ENCODE measurements at places on chromosomes 7 and 10.

- no peak for DNase-seq
These were observed 382 bp upstream of the MBLAC1 start for GRCh38 chr7:100126239-100126930.

DNA sequence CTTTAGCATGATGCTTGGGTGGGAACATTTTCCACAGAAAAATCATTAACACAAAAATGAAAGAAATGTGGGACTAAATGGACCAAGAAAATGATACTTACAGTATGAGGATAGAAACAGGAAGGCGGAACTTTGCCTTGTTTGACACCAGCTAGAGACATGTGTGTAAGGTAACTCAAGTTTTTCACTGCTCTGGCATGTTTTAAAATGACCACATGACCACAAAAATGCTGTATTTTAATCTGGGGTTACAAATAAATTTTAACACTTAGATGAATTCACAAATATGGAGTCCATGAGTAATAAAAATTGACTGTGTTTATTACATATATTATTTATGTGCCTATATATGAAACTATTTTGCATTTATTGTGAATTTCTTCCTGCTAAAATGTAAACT, 100.9 kb upstream of the PHYHIPL start:
- no peak for DNase-seq

DNA sequence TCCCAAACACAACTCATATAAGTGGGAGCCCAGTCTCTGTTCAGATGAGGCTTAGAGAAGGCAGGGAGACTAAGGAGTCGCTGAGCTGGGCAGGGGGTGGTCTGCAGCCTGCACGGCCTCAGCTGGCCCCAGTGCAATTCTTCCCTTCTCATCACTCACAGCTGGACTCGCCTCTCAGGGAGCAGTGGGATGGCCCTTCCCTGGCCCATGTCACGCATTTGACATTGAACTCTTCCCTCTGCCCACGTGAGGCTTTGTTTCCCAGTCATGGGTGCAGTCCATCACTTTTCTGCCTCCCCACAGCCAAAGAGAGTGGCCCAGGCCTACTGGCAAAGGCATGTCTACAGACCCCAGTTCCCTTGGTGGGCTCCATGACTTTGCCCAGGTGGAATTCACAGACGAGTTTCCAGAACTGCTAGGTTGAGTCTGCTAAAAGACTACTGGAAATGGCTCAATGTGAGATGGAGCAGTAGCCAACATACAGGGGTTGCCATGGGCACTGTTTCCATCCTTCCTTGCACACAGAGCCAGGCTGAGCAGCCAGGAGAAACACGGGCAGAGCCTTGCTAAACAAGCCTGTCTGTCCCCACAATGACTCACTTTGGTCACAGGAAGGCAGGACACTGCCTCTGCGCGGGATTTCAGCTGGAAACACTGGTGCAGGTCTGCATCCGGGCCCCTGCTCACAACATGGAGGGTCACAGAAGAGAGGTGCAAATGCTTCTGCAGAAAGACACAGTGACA, 90.1 kb downstream of the OAT start:
- DNase-seq: no peak

GRCh38 chr10:5741276-5741675, 56.6 kb downstream of the TASOR2 start:
- no peak for DNase-seq

GRCh38 chr7:100088621-100089457, at the start of gene COPS6:
Gene COPS6 (plus strand): TSS chr7:100088969. CDS start chr7:100088991, 22 bp downstream.
- peak; percentile 92 for DNase-seq

GRCh38 chr10:62098278-62099121, 170.1 kb downstream of the RTKN2 start:
- no peak for DNase-seq

DNA sequence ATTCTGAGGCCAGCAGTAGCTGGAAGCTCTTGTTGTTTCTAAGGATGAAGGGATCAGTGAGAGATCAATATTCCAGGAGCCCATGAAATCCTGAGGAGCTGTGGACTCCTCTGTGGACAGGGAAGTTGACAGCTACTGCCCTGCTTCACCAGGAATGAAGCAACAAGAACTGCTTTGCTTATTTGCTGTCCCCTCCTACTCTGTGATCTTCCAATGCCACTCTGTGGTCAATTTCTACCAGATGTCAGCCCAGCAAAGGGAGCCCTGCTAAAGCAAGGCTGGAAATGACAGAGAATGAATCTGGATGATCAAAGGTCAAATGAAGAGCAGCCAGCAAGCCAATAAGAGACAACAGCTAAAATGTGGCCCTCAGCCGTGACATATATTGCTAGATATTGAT, 227.5 kb upstream of the CHRM2 start:
- DNase-seq: no peak

- DNase-seq: no peak
These were observed 199.5 kb downstream of the SH2D4B start for GRCh38 chr10:80737209-80737608.

DNA sequence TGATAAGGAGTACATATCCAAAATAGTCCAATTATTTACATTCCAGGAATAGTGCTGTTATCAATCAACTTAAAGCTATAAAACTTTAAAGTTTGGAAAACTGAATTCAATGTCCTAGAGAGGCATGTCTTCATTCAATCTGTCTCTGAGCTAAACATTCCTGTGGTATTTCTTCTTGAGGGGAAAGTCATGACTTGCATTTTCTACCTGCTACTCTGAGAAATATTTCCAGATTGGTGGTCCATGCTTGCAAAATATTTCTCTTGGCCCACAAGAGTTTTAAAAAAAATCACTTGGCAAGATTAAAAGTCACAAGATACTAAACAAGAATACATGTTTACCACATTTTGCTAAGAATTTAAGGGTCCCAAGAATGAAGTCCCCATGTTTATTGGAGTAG, 63.6 kb upstream of the HGF start:
- DNase-seq: no peak

- DNase-seq: no peak
These were observed 8.9 kb upstream of the DYNC2I1 start for GRCh38 chr7:158847451-158847866.

DNA sequence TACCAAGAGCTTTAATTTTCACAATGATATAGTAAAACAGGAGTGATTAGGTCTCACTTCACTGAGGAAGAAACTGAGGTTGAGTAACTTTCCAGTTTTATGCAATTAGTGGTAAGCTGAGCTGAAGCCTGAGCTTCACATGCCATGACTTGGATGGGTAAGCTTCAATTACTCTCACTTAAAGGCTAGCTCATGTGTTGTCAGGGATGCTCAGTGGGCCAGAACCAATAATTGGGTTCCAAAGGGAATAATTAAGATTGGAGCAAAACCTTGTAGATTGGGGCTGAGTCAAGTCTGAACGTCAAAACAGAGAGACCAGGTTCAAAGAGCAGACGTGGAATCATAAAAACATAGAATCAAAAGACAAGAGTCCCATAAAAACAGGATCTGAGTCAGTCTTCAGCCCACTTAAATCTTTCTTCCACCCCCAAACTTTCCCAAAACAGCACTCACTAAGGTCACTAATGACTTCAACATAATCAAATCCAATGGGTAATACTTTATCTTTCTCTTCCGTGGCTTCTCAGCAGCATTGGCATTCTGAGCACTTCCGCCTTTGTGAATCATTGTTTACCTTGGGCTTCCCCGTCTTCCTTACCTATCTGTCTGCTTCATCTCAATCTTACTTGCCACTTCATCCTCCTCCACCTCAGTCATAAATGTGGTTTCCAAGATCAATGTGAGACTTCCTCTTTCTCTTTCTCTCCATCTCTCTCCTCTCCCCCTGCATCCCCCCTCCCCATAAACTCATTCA, 23.0 kb upstream of the EGFR start:
- DNase-seq: no peak

DNA sequence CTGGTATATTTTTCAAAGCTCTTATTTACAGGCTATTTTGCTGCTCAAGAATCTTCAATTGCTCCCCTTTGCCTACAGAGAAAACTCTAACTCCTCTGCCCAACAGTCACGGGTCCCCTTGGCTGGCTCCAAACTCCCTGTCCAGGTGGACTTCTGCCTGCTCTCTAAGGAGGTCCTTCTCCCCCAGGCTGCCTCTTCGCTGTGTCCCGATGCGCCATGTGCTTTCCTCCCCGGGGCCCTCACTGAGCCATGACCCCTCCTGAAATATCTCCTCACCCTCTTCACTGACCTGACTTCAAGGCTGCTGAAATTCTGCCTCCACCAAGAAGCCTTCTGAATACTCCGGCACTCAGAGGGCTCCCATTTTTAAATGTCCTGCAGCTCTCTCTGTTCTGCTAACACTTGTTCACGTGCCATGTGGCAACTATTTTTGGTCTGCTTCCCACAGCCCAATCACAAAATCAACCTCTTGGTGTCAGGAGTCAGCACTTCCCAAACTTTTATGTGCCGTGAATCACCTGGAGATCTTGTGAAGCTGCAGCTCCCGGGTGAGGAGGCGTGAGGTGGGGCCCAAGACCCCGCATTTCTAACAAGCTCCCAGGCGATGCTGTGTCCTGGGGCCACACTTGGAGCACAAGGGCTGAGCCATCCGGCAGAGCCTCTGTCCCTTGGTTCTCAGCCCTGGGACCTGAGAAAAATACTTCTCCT, 85.7 kb upstream of the COL13A1 start:
- DNase-seq: no peak

- DNase-seq: peak; percentile 86
These were observed 55.0 kb downstream of the LRRC4 start for GRCh38 chr7:127976056-127976737.

DNA sequence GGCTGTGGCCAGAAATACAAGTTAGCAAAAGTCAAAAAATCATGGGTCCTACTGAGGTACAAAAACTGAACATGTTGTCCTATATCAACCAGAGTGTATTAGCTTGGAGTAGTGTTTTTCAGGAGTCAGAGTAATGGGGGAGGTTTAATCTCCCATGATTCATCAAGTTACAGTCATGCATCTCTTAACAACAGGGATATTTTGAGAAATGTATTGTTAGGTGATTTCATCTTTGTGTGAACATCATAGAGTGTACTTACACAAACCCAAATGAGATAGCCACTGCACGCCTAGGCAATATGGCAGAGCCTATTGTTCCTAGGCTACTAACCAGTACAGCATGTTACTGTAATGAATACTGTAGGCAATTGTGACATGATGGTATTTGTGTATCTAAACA, 14.9 kb upstream of the TES start:
- no peak for DNase-seq

DNA sequence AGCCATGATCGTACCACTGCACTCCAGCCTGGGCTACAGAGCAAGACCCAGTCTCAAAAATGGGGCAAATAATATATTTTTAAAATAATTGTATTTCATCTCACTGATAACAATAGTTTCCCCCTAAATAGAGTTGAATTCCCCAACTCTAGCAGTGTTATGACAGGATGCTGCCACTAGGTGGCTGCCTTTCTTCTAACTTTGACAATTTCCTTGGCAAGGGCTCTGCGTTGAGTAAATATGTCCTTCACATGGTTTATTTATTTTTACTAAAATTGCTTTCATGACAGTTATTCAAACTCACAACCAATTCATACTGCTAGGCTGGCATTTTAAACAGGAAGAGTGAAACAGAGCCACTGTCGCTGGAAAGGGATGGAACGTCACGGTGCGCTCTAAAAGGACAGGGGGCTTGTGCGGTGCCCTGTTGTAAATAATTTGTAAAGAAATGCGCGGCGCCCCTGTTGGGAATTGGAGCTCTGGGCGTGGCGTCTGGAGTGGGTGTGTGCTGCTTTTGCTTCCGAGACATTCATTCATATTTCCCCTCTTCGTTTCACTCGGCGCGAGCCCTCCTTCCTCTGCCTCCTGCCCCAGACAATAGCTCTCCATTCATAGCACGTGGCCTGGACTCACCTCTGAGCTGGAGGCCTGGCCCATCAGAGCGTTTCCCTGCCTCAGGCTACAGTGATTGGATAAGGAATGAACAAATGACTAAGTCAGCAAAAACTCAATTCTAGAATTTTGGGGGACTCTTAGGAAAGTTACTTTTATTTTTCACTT, 20.5 kb upstream of the PITRM1 start:
- DNase-seq: peak; percentile 58

DNA sequence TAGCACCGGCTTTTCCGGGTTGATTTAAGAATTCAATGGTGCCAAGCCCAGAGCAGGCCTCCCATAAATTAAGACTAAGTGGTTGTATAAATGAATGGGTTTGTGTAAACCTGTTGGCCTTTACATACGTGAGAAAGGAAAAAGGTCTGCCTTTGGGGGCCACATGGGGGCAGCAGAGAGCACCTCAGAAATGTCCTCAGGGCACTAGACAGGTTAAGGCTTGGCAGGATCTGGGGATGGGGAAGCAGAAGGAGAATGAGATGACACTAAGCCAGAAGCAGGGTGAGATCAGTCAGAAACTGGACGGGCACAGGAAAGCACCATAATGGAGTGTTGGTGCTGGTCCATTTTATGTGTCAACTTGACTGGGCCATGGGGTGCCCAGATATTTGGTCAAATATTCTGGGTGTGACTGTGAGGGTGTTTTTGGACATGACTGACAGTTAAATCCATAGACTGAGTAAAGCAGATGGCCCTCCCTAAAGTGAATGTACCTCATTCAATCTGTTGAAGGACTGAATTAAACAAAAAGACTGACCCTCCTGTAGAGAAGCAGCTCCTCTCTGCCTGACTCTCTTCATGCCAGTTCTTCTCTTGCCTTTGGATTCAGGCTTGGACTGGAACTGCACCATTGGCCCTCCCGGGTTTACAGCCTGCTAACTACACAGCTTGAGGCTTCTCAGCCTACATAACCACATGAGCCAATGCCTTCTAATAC, 58.9 kb downstream of the FRMPD2 start:
- peak; percentile 83 for DNase-seq

DNA sequence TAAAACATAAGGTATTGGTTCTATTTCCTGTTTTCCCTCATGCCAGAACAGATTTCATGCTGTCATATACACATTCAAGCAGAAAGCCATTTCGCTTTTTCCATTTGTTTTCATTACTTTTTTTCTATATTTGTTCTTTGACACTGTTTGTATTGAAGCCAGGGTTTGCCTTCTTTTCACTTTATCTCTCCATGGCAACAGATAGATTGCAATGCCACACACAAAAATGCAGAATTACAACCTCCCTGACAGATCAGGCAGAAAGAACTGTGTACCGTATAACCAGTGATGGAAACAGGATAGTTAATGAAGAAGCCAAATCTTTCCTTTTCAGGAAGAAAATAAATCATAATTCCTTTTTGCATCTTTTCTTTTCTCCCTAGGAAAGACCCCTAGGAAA, 103.0 kb upstream of the PCGF5 start:
- no peak for DNase-seq

All from D341Med (cell line).